Stimulated activated CD8-positive, alpha-beta memory T cell treated with anti-CD3 and anti-CD28 coated beads, Interleukin-7, amount 100 ng/mL, for 4 hours (primary cell): ENCODE measurements at places on chromosomes 3 and 15.

- no peak for DNase-seq
Measured at GRCh38 chr3:445960-446359, 249.4 kb downstream of the CHL1 start.

- DNase-seq, result no peak
Measured at GRCh38 chr3:28286595-28286994, 45.2 kb downstream of the CMC1 start.

DNA sequence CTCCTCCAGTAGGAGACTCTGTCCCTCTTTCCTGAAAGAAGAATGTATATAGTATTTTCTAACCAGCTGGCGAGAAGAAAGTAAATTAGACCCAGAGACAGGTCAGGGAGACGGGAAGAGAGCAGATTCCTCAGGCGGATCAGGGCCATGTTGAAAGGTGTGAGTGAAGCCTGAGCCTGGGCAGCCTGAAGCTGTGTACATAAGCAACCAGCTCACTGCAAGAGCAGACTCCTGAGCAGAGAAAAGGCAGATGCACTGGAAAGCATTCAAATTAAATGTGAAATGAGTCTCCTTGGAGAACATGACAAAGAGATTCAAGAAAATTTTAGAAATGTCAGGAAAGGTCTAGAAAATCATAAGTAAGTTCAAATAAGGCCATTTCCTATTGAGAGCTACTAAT is 165.8 kb downstream of the GOLIM4 start:
- DNase-seq, result no peak

DNA sequence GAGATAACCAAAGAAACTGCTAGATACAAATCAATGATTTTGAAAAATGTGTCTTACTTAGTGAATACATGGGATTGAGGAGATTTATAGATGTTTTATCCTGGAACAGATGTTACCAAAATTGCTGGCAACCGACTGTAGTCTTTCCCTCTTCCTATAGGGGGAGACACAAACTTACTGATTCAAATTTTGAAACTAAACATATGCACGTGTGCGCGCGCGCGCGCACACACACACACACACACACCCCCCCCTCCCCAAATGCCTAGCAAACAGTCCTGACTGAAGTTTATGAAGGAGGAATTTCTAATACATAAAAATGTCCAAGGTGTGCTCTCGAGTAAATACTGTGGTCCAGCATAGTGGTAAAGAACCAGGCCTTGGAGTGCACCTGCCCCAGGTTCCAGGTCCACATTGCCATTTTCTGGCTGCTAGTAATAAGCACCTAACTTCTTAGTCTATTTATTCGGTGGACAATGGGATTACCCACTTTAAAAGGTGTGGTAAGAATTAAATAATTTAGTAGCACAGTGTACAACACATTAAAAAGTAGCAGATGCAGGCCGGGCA is 18.5 kb upstream of the C3orf62 start:
- DNase-seq, result no peak

GRCh38 chr3:11850003-11850402 is 3.3 kb upstream of the TAMM41 start:
- DNase-seq, result no peak

- DNase-seq, result no peak
Measured at GRCh38 chr3:184578822-184579221, 17.2 kb downstream of the EPHB3 start.

GRCh38 chr3:21100656-21101359 is 650.2 kb downstream of the ZNF385D start:
- DNase-seq, result no peak

DNA sequence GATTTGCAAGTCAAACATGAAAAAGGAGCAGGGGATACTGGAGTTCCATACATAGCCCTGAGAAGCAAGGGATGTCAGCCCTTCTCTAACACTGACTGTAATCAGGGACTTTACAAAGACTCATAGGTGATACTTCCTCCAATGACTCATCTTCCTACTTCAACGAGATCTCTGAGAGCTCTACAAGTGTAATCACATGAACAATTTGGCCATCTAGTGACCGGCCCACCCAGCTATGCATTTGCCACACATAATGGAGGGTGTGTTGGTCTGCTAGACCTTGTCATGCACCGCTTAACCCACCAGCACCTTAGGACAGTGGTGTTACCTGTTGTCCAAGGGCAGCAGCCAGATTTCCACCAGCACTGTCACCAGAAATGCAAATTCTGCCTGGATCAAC is 75.3 kb downstream of the NCEH1 start:
- DNase-seq, result no peak

- peak; percentile 46 for DNase-seq
Measured at GRCh38 chr3:129576514-129577352, 29.7 kb downstream of the PLXND1 start.

DNA sequence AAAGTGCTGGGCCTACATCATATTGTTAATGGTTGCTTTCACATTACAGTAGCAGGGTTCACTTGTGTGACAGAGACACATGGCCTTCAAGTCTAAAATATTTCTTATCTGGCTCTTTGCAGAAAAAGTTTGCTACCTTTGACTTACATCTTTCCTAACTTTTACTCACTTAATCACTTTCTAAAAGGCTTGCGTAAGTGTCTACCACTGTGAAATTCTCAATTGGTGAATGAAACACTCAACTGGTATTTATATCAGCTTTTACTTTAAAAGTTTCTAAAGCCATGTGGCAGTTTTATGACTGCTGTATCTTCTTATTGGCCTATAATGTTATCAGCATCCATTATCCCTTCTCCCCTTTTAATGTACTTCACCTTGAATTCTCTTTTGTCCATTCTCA is 554.5 kb downstream of the ZIC1 start:
- DNase-seq, result no peak

GRCh38 chr3:99472385-99472784 is 166.0 kb upstream of the COL8A1 start:
- no peak for DNase-seq

DNA sequence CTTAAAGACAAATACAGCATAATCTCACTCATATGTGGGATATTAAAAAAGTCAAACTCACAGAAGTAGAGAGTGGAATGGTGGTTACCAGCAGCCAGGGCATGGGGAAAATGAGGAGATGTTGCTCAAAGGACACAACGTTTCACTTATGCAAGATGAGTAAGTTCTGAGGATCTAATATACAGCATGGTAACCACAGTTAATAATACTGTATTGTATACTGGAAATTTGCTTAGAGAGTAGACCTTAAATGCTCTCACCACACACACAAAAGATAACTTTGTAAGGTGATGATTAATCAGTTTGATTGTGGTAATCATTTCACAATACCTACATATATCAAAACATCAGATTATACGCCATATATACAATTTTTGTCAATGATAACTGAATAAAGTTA is 60.0 kb downstream of the MYH15 start:
- no peak for DNase-seq

- no peak for DNase-seq
Measured at GRCh38 chr3:82676356-82677026, 915.0 kb upstream of the GBE1 start.

DNA sequence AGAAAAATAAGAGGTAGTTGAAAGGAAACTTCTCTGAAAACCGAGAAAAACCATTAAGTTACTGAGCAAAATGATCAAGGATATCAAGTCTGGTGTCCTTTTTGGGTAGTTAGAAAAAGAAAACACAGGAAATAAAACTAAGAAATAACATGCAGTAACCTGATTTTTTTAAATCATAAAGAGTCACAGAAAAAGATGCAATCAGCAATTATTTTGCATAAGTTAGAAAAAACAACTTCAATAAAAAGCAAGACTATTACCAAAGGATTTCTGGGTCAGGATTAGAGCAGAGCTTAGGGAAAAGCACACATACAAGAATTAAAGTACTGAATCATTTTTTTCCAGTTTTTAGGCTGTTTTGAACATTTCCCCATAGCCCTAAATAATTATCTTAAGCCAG is 28.5 kb upstream of the ANO10 start:
- no peak for DNase-seq

GRCh38 chr3:177852001-177852807 is 654.9 kb upstream of the TBL1XR1 start:
- no peak for DNase-seq

GRCh38 chr3:145134738-145135137 is 1026.2 kb downstream of the PLOD2 start:
- DNase-seq, result no peak

DNA sequence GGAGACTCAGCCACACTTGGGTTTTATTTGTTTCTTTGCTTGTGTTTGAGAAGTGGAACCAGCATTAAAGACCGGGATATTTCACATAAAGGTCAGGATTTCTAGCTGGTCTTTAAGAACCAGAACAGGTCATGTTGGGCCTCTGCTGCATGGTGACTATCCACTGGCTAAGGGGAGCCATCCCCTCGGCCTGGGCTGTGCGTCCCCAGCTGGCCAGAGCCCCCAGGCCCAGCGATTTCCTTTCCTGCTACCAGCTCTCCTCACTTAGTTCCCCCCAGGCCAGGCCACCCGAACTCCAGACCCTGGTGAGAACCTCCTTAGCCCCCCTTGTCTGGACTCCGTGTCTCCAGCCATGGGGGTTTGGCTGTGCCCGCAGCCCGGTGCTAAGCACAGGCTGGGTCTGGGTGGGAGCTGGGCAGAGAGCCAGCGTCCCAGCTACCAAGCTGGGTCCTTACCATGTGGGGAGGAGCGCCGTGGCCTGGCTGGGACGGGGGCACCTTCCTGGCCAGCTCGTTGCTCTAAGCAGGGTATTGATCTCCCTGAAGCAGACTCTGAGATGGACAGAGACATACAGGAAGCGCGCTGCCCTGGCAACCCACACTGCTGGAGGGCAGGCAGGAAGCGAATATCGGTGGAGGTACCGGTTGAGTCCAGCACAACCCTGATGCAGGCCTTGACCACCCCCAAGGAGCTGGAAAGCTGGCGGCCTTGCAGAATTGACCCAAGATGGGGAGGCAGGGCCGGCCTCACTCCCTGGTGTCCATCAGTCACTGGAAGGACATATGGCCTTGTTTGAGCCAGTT is 49.4 kb downstream of the KLF15 start:
- no peak for DNase-seq

DNA sequence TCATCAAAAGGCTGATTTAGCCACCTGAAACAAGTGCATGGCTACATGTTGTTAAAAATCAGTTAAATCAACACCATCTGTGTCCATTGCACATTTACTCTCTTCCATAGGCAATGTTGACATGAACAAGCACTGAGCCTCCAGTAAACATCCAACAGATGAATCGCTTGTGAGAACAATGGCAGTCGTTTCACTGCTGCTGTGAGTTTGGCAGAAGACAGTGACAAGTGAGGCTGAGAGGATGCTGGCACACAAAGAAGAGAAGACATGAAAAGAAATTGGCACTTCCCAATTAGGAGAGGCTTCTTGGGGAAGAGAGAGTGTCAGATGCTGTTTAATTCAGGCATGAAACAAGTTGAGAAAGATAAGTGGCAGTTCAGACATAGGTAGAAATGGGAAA is 227.4 kb upstream of the STT3B start:
- DNase-seq, result no peak

- no peak for DNase-seq
Measured at GRCh38 chr3:133983576-133984560, 45.9 kb downstream of the SLCO2A1 start.

- no peak for DNase-seq
Measured at GRCh38 chr3:14266361-14266760, 87.7 kb downstream of the LSM3 start.

DNA sequence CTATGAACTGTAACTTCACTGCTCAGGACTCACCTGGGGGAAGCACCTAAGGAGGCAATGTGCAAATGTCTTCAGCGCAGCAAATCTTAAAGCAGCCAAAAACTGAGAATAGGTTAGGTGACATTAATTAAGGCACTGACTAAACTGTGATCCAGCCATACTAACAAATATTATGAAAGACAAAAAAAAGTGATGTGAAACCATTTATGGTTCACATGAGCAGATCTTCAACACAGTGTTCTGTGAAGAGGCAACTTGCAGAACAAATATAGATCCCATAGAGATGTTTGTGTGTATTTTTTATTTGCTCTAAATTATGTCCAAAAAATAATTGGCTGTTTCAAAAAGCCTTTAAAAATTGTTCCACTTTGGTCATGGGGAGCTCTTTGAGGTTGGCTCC is 24.1 kb upstream of the MITF start:
- DNase-seq, result no peak

DNA sequence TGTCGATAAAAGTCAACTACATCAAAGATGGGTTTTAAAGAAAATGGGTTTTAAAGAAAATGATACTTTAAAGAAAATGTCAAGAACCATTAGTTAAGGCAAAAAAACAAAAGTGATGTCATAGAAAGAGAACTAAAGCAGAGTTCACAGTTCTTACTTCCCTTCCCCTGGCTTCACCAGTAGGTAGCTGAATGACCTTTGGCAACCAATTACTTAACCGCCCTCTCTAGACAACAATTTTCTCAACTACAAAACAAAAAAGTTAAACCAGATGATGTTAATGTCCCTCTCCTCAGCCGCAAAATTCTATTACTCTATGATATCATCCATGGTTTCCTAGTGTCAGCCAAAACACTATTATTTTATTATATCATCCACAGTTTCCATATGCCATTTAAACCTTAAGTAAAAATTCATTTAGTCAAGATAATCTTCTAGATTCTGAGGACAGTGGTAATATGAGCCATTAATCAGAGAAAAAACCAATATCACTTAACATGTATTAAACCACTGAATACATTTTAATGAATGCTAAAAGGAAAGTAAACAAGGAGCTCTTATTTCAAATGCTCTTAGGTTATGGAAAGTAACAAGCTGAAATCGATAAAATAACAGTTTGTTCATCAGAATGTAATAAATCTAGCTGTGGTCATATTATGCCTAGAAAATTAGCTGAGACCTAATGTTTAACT is 13.1 kb downstream of the RYK start:
- DNase-seq, result no peak
